ENCODE measurements at places on chromosomes 5 and 9.
A peak's percentile ranks its signal among the peaks of the same experiment; 100 is the strongest.

GRCh38 chr9:113526841-113527240 lies 63.3 kb downstream of the RGS3 start:
- H3K27ac ChIP-seq, result no peak overlapping the region
- H3K36me3 ChIP-seq, result peaks cover 85% of the 10 kb centered on the region
- H3K4me1 ChIP-seq, result peaks cover 51% of the 10 kb centered on the region
- H3K27me3 ChIP-seq, result no peaks in the 10 kb centered on the region

DNA sequence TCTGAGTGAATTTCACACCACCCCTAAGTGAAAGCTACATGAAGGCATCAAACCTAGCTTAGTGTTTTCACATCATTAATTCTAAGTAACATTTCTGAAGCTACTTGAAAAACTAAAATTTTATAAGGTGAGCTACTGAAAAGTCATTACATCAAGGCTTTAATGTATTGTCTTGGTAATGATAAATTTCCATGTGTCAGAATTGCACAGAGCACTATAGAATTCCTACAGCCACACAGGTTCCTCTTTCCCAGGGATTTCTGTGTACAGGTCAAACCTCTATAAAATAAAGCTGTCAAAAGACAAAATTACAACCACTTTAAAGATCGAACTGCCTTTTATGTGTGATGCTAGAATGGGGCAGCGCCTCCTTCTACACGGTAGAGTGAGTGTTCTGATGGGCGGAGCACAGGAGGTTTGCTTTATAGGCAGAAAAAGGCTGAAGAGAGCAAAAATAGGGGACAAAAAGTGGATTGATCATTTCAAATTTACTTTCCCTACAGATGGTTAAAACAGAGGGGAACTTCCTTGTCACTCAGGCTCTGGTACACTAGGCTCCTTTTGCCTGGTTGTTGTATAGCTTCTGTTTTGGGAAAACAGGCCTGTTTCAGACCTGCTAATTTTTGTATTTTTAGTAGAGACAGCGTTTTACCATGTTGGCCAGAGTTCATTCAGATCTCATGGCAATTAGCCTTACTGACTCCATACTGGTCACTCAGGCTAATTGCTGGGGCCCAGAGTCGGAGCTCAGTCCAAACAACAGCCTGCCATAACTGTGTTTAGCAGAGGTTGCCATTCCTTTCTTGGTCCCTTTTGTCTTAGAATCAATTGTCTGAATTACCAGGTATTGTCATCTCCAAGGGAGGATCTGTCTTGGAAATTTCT lies 102.5 kb upstream of the BASP1 start:
- no peaks in the 10 kb centered on the region for H3K36me3 ChIP-seq
- H3K4me1 ChIP-seq, result peaks cover 6% of the 10 kb centered on the region
- no peak for DNase-seq
- H3K27me3 ChIP-seq, result no peaks in the 10 kb centered on the region
- H3K27ac ChIP-seq, result no peak overlapping the region

DNA sequence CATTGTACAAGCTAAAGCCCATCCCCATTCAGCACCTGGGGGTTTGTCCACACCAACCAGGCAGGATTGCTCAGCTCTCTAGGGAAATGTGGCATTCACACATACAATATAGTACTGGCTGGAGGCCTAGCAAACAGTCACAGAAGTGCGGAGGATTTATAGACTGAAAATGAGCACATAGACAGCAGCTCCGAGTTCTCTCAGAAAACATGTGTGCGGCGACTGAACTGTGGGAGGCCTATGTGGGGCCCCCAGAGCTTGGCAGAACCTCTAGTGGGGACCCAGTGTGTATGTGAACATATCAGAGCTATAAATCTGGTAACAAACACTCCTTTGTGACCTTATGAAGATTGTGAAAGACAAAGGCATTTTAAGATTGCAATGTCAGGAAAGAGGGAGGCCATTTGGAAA lies 431.1 kb downstream of the DTWD2 start:
- no peaks in the 10 kb centered on the region for H3K36me3 ChIP-seq
- H3K4me3 ChIP-seq, result no peak overlapping the region
- no peak overlapping the region for H3K27ac ChIP-seq
- no peaks in the 10 kb centered on the region for H3K27me3 ChIP-seq

DNA sequence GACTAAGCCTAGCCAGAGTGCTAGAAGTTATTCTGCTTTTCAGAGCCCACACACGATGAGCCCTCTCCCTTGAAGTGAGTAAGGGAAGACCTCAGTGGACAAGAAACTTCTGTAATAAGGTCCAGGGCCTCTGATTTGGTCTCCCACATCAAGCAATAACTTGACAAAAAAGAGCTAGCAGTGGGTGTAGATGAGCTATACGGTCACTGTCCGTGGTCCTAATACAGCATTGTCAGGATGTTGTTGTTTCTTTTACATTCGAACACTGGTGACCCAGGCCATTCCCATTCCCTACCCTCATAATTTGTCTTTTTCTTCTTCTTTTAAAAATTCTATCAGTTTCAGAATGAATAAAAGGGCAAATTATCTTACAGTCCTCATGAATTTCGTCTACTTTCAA lies 5.2 kb downstream of the PCSK1 start:
- no peak overlapping the region for H3K27ac ChIP-seq
- no peaks in the 10 kb centered on the region for H3K36me3 ChIP-seq
- no peak for DNase-seq
- H3K4me3 ChIP-seq, result no peak overlapping the region
- peaks cover 30% of the 10 kb centered on the region for H3K27me3 ChIP-seq

GRCh38 chr5:13653709-13654108 lies 290.8 kb downstream of the DNAH5 start:
- no peak for DNase-seq
- H3K4me3 ChIP-seq, result no peak overlapping the region
- H3K27ac ChIP-seq, result no peak overlapping the region
- no peaks in the 10 kb centered on the region for H3K36me3 ChIP-seq

DNA sequence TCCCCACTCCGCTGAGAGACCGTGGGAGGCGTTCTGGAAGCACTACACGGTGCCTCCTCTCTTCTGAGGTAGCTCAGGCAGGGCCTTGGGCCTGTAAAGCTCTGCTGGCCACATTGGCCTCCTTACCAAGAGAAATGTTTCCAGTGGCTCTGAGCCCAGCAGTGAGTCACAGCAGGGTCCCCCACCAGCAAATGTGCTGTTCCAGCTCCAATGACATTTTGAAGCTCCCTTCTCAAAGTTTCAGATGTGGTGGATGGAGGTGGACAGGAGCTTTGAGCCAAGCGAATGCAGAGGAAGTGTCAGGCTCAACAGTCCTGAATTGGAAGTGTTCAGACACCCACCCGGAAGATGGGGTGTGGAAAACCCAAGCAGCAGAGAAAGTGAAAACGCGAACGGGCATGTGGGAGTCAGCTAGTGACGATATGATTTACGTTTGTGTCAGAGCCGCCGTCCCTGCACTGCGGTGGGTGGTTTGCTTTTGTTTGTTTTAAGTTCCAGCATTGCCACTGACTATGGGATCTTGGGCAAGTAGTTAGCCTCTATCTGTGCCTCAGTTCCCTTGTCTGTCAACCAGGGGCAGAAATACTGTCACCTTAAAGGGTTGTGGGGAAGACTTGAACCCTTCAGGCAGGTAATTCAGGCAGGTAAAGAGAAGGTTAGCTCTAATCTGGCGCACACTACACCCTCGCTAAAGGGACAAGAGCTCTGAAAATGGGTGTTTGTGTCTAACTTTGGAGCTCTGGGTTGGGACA lies 38.2 kb downstream of the C5orf15 start:
- peak; percentile 39 for DNase-seq
- H3K4me1 ChIP-seq, result peaks cover 55% of the 10 kb centered on the region
- peak overlapping the region; percentile 54 for H3K4me3 ChIP-seq
- peak overlapping the region; percentile 97 for H3K27ac ChIP-seq
- no peaks in the 10 kb centered on the region for H3K36me3 ChIP-seq
- no peaks in the 10 kb centered on the region for H3K27me3 ChIP-seq

DNA sequence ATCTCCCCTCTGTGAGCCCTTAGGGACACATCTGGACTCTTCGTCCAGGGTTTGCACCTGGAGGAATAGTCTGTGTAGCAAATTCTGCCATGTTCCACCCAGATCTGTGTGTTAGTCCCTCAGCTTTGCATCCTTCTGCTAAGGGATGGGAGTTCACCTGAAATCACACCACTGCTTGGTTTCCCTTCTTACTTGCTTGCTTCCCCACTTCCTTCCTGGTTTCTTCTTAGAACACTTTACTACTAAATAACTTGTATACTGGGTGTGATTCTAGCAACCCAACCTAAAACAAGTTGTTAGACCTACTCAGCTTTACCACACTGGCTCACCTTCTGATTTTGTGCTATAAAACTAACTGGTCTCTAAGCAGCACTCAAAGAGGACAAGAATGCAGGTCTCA lies 202.6 kb upstream of the MAP3K1 start:
- peak overlapping the region; percentile 34 for H3K4me3 ChIP-seq
- peak; percentile 23 for DNase-seq
- H3K27ac ChIP-seq, result peak overlapping the region; percentile 69
- no peaks in the 10 kb centered on the region for H3K27me3 ChIP-seq
- peaks cover 79% of the 10 kb centered on the region for H3K4me1 ChIP-seq

GRCh38 chr5:5203451-5203850 lies 63.3 kb downstream of the ADAMTS16 start:
- H3K36me3 ChIP-seq, result no peaks in the 10 kb centered on the region
- H3K27me3 ChIP-seq, result no peaks in the 10 kb centered on the region
- no peaks in the 10 kb centered on the region for H3K4me1 ChIP-seq
- DNase-seq, result no peak
- no peak overlapping the region for H3K4me3 ChIP-seq
- no peak overlapping the region for H3K27ac ChIP-seq

DNA sequence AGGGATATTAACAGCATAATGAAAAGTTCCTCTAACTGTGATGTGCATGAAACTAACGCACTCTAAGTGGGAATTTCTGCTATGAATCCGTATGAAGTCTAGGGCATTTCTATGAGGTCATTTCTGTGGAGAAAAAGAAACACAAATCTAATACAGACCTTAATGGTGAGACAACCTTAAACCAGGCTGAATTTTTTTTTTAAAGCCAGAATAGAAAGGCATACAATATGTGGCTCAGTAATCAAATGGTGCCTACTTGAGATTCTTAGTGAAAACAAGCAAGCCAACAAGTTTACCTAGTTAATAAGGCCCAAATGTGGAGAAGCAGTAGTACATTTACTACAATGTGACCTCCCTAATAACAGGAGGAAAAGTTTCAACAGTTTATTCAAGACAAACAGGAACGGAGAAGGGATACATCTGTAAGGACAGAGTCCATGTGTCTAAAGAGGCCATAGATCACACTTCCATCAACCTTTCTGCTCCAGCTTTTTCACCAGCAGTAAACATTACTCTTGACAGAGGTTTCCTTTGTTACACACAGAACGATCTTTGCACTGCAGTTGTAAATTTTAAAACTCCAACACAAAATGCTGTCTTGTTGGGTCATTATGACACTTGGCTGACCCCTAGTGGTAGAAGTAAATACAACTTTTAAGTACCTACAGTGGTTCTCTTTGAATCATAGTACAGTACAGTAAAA lies 26.2 kb downstream of the CARNMT1 start:
- peaks cover 19% of the 10 kb centered on the region for H3K36me3 ChIP-seq
- H3K27ac ChIP-seq, result no peak overlapping the region
- no peak overlapping the region for H3K4me3 ChIP-seq
- H3K4me1 ChIP-seq, result peaks cover 4% of the 10 kb centered on the region
- H3K27me3 ChIP-seq, result no peaks in the 10 kb centered on the region
- no peak for DNase-seq

- no peak overlapping the region for H3K4me3 ChIP-seq
- no peak overlapping the region for H3K27ac ChIP-seq
- no peak for DNase-seq
- H3K36me3 ChIP-seq, result no peaks in the 10 kb centered on the region
- H3K4me1 ChIP-seq, result no peaks in the 10 kb centered on the region
These were observed 193.8 kb downstream of the CSNK1G3 start for GRCh38 chr5:123705741-123706140.

DNA sequence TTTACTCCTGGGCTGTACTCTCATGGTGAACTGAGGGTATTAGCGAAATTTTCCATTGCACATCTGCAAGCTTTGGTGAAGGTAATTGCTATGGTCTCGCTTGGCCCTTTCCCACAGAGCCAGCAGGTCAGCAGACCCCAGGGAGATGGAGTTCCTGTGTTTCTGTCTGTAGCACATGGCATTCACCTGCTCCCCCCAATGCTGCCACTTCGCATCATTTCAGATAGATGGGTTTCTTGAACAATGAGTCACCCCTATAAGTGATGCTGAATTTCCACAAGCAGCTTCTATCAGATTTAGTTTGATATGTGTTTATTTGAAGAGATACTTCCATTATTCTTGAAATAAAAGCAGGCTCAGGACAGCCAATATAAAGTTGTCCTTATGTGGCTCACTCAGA lies 117.8 kb downstream of the ERCC6L2 start:
- peaks cover 30% of the 10 kb centered on the region for H3K4me1 ChIP-seq
- no peak overlapping the region for H3K4me3 ChIP-seq
- H3K27me3 ChIP-seq, result no peaks in the 10 kb centered on the region
- peaks cover 34% of the 10 kb centered on the region for H3K36me3 ChIP-seq
- DNase-seq, result no peak

DNA sequence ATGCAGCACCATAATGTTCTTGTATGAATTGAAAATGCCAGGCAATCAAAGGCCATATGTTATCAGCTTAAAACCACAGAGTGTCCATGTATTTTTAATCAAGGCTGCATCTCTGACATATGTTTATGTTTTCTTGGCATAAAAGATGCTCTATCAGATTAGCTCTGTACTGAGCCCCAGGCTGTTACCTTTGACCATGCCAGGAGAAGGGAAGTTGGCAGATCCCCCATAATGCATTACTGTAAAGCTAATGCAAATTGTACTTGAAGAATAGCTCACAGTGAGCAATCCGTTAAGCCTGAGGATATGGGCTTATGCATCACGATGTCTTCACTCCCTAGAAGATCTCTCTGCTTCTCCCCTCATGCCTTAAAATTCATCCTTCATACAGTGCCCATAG lies 414.4 kb downstream of the BRINP1 start:
- no peaks in the 10 kb centered on the region for H3K4me1 ChIP-seq
- H3K27ac ChIP-seq, result no peak overlapping the region
- no peaks in the 10 kb centered on the region for H3K27me3 ChIP-seq
- no peak for DNase-seq
- no peaks in the 10 kb centered on the region for H3K36me3 ChIP-seq

- H3K4me3 ChIP-seq, result no peak overlapping the region
- no peaks in the 10 kb centered on the region for H3K27me3 ChIP-seq
- H3K4me1 ChIP-seq, result no peaks in the 10 kb centered on the region
- no peak overlapping the region for H3K27ac ChIP-seq
- H3K36me3 ChIP-seq, result no peaks in the 10 kb centered on the region
These were observed 393.3 kb downstream of the KIF4B start for GRCh38 chr5:155406815-155407214.

DNA sequence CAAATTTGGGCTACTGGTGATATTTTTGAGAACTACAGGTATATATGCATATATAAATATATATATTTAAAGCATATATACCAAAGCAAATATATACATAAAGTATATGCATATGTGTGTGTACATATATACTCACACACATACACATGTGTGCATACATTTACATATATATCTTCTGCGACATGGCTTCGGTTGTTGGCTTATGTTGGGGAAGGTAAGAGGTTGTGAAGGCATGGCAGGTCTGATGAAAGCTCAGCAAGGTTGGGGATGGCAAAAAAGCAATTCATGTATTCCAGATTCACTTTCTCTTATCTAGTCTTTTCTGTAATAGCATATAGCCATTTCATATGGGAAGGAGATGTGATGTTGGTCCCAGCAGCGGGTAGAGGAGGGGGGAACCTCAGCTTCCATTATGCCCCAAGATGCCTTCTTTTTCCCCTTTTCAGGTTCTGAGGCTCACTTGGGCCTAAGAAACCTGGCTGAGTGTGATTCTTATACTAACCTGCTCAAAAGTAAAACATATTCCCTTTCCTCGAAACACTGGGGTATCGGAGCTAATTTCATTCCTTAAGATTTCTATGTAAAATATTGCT lies 201.7 kb downstream of the MEF2C start:
- no peak overlapping the region for H3K4me3 ChIP-seq
- H3K4me1 ChIP-seq, result peaks cover 13% of the 10 kb centered on the region
- H3K27ac ChIP-seq, result no peak overlapping the region
- no peak for DNase-seq

All from activated T-helper 2 cell treated with anti-CD3 and anti-CD28 coated beads, Interferon-gamma antibody, Interleukin-2, Interleukin-4, amounts not matched to agents 10 μg/mL and 5 μg/mL and 100 μg/mL, durations not matched to agents 14 hours and 24 hours and 36 hours (primary cell).